ENCODE measurements at places on chromosomes 5 and 9.
A peak's percentile ranks its signal among the peaks of the same experiment; 100 is the strongest.

GRCh38 chr9:132481053-132481849 is 71.2 kb downstream of the CFAP77 start:
- DNase-seq = no peak

GRCh38 chr9:109110329-109111021 is 9.3 kb downstream of the TMEM245 start:
- no peak for DNase-seq

DNA sequence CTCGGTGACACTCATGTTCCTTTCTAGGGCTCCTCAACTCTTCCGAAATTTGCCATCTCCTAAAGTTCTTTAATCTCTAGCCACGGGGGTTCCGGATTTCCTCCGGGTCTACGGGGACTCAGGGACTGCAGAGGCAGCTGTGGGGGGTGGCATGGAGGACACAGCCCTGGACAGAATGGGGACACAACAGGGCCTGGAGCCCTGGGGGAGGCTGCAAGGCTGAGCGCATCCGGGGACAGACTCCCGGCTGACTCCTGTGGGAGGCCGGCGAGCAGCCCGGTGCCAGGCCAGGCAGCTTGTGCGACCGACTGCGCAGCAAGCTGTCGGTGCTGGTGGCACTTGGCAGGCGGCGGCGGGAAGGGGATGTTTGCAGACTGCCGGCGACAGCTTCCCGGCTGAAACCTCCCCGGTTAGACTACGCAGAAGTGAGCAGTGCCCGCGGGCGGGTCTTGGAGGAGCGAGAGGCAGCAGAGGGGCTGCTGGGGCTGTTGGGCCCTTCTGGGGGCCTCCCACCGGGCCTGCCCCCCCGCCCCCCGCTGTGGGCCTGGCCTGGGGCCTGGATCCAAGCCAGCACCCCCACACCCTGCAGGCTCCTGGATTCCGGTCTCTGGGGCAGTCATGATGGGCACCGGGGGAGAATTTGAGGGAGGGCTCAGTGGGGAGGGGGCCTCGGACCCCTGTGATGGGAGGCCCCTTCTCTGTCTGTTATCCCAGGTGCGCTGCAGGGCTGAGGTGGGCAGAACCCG is 28.7 kb upstream of the UBAC1 start:
- peak; percentile 58 for DNase-seq

- DNase-seq = no peak
Observed at GRCh38 chr5:67581203-67581602, 384.6 kb upstream of the CD180 start.

DNA sequence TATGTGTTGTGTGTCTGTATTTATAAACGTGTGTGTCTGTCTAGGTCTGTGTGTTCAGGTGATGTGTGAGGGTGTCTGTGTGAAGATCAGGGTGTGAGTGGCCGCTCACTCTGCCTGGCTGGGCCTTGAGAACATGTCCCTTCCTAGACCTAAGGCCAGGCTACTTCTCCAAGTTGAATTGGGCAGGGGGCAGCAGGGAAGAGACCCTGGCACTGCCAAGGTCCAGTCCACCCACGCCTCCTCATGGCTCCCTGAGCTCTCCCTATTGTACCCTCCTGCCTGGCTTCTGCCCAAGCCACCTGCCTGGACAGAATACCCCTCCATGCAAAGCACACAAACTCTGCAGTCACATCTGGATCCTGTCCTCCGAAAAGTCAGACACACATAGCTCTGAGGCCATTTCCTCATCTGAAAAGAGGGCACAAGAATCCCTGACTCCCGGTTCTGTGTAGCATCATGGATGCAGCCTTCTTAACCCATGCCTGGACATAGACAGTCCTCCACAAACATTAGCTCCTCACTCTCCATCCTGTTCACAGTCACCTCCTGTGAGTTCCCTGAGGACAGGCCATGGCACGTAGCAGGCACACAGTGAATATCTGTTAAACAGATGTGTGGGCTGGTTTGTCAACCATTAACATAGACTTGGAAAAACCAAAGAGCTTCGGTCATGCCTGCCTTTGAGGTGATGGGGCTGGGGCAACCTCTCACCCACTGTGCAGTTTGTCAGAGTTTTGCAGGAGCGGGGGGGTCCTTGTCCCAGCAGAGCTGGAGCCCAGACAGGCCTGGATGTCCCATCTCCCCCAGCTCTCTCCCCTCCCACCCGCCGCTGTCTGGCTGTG is 167.8 kb upstream of the MVB12B start:
- DNase-seq = no peak

DNA sequence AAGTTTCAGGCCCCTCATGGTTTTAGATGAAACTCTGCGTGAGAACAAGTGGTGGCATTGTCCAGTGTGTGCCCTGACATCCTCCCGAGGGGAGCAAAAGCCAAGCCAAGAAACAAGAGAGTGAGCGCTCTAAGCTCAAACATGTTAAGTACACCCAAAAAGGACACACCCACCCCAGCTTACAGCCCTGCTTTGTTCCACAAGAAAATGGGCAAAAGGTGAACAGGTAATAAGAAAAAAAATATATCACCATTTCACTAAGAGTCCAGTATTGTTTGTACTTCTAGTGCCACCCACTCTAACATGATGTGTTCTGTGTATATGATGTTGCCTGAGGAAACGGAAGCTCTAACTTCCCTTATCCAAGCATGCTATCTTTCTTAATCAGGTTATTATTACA is 278.2 kb downstream of the SLIT3 start:
- no peak for DNase-seq

DNA sequence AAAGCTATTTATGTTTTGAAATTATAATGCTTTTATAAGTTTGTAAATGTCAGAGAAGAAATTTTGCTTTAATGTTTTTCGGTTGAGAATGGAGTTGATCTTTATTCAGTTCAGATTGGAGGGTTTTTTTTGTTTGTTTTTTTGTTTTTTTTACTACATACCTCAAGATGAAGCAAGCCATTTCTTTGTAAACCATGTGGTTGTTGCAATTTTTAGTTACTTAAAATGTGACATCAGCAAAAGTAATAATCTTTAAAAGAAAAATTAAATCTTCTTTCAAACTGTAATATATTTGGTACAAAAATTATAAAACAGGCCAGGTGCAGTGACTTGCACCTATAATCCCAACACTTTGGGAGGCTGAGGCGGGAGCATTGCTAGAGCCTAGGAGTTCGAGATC is 102.6 kb downstream of the CDC42SE2 start:
- DNase-seq = no peak

DNA sequence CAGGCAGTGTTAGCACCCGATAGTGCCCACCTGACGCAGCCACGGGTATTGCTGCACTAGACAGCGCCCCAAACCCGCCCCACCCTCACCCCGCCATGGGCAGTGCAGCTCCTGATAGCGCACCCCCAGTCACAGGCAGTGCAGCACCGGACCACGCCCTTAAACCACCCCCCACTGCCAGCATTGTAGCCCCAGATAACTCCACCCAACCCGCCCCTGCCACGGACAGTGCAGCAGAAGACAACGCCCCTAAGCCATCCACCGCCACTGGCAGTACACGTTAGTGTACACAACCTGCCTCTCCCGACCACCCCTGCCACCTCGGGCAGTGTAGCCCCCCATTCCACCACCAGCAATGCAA is 825 bp upstream of the PCAT7 start:
- DNase-seq = no peak

- DNase-seq = no peak
Observed at GRCh38 chr5:90930062-90930461, 371.5 kb downstream of the ADGRV1 start.

DNA sequence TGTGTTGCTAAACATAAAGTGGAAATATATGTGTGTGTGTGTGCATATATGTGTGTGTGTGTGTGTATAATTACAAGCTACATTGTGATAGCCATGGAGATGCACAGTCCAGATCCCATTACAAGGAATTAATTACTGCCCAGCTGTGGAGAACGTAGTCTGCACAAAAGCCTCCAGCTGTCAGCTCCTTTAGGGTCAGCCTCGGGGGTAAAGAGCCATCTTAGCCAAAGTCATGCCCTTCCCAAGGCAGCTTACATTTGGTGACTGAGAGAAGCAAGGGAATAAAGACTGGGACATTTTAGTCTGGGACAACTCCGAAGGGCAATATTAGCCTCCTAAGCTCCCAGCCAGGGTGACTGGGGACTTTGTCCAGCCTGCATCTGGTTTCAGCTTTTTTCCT is 21.9 kb upstream of the FOCAD start:
- DNase-seq = no peak

GRCh38 chr5:97627272-97627671 is 444.2 kb upstream of the RIOK2 start:
- no peak for DNase-seq

DNA sequence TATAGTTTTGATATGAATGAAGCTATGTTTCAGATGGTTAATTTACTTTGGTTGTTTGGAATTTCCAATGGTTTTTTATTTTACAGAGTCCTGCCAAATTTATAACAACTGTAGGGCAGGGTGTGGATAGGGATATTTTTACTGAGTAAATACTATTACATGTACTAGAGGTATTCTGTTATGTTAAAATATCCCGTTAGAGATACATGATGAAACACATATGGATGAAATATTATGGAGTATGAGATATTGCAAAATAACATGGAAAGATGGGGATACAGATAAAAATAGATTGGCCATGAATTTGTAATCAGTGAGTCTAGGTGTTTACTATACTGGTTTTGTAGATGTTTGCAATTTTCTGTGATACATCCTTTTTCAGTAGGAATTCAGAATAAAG is 76.7 kb downstream of the RAB24 start:
- no peak for DNase-seq

DNA sequence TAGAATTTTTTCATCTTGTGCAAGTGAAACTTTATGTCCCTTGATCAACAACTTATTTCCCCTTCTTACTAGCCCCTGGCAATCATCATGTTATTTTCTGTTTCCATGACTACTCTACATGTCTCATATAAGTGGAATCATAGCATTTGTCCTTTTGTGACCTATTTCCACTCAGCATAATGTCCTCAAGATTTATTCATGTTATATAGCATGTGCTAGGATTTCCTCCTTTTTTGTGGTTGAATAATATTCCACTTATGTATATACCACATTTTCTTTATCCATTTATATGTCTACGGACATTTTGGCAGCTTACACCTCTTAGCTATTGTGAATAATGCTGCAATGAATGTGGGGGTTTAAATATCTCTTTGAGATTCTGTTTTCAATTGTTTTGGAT is 21.0 kb downstream of the FSD1L start:
- DNase-seq = no peak

DNA sequence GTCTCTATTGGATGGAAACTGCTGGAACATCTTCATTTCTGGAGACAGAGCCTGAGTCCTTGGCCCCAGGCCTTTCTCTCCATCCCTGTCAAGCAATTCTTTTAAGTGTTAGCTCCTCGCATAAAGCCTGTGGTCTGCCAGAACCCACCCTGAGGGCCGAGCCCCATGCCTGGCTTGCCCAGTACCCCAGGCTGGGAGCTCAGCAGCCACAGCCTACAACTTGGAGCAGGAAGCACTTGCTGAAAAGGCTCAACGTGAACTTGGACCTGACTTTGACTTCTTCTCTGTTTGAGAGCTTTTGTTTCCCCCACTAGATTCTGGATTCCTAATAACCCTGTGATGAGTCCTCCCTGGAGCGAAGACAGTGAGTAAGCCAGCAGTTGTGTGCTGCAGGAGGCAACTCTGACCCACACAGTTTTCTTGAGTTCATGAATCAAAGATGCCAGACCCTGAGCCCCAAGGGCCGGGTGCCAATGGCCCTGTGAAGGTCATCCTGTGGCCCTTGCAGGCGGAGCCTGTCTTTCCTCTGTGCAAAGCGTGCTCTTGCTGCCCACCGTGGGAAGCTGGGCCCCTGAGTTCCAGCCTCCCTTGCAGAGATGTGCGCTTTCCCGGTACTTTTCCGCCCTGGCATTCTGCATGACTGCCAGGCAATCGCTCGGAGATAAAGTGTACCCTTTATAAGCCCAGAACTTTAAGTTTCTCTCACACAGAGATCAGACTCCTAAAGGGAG is 64.3 kb upstream of the RUFY1 start:
- DNase-seq = no peak

GRCh38 chr5:643351-643801 is 31.2 kb downstream of the CEP72 start:
- no peak for DNase-seq

- DNase-seq = no peak
Observed at GRCh38 chr5:108579236-108579635, 168.5 kb upstream of the FER start.

DNA sequence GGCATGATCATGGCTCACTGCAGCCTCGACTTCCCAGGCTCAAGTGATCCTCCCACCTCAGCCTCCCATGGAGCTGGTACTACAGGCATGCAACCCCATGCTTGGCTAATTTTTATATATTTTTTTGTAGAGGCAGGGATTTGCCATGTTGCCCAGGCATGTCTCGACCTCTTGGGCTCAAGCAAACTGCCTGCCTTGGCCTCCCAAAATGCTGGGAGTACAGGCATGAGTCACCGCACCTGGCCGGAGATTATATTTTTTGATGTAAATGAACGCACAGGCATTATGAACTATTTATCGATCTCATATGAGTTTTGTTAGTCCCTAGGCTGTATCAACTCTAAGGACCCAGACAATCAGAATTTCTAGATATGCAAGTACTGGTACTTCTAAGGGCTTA is 25.5 kb upstream of the CEP120 start:
- no peak for DNase-seq

DNA sequence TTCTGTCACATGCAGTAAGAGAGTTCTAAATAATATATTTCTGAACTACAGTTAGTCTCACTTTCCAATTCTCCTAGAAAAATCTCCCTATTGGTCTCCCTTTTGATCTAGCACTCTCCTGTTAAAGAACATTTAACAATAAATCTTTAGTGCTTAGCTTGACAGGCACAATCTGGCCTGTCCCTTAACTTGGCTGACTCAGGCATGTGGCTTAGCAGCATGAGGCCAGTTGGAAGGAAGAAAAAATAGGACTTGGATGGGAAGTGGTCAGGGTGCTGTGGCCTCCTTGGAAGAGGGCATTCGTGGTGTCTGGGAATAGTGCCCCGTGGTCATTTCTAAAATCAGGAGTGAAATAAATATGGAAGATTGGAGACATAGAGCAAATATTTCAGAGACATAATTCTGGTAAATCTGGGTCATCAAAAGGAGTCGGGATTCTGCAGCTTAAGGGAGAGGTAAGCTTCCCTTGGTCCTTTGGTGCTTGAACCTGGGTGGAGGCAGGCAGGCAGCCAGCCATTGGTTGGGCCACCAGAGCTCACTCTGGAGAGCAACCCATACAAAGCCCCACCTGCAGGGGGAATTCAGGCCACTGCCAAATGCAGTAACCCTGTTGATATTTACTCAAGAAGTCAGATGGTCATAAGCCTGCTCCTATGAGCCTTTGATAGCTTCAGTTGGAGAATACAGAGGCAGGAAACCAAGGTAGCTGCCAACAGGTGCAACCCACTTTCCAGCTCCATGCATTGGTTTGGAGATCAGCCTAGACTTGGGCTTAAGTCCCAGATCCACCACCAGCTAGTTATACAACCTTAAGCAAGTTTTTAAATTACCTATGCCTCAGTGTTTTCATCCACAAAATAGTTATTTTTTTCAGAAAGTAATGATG is 28.8 kb upstream of the TLE4 start:
- no peak for DNase-seq

All from cerebellar nuclear complex (tissue), 1 donor.